ENCODE measurements at places on chromosomes 11 and 22.

DNA sequence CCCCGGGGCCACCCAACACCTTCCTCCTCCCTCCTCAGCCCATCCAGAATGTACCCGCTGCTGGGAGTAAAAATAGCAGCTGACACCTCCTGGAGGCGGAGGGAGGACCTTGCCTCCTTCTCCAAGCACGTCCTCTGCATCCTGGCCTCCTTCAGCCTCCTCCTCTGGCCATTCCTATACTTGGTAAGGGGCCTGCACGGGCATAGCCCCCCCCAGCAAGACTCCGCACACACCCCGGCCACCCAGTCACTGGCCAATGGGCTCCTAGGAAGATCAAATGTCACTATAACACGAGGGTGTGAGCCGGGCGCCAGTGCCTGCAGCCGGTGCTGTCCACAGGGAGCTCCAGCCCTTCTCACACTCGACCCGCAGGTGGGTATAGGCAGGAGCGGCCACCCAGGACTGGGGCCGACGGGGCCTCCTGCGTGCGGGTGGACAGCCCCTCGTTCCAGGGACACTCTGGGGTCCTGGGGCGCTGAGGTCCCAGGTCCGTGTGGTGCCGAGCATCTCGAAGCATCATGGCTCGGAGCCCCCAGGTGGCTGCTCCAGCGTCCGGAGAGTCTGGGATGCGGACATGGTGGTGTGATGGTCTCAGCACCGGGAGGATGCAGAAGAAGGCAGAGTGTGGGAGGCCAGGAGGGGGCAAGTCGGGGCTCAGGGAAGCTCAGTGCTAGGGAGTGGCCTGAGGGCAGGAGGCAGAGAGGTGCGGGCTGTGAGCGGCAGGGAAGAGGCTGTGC lies at the start of gene TNNT3:
Gene TNNT3 (plus strand): TSS at position 313 of the 737 bp plus-strand sequence. CDS start 3,172 bp downstream, outside the sequence.
- no peak for DNase-seq

DNA sequence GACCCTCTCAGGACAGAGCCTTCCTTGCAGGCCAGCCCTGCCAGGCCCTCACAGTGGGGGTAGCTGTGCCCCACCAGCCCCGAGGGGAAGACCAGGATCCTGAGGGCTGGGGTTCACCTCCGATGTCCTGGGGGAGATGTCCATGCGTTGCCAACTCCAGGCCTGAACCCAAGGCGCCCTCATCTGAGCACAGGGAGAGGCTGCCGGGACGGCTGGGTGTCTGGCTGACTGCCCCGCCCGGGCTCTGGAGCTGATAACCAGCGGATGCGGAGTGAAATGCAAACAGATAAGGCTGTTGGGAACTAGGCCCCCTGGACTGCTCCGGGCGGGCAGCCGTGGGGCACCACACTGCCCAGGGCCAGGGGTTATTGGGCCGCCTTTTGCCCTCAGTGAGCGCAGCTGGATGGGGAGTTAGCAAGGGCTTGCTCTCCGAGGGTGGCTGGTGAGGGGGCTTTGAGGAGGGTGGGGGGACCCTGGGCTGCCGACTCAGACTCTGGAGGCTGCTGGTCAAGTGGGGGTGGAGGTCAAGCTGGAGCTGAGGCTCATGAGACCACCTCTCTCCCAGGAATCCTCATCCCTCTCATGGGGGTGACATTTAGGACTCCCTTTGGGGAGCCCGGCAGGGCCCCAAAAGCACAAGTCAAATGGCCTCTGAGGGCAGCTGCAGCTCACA lies 5.6 kb upstream of the MUC6 start:
- DNase-seq = no peak

DNA sequence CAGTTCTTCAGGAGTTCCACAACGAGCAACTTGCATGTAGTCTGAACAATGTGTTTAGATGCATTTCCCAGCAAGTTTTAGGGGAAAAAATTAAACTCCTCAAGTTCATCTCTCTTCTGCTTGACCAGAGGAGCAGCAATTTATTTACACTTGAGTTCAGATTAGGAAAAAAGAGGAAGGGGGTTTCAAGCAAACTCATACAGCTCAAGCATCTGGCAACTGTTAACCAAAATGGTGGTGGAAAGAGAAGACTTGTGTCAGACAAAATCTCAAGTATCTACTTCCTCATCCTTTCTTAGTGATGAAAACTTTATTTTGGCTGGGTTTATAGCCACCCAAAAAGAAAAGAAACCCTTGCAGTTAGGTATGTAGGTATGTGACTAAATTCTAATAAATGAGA lies 29.1 kb upstream of the PICALM start:
- DNase-seq = no peak

DNA sequence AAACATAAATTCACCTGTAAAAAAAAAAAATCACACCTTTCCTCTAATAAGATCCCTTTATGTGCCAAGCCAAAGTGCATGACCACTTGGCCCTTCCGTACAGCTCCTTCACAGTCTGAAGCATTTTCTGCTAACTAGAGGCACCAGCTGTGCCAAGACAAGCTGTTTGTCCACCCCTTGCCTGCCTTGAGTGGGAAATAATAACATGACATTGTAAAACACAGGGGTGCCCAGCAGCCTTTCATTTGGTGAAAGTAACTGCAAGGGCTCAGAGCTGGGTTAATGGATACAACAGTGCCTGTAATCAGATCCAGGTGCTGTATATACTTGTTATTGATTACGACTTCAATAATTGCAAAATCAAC lies 59.2 kb downstream of the DDIAS start:
- DNase-seq = no peak

- peak; percentile 81 for DNase-seq
Observed at GRCh38 chr11:121929581-121929980, 186.4 kb downstream of the BLID start.

DNA sequence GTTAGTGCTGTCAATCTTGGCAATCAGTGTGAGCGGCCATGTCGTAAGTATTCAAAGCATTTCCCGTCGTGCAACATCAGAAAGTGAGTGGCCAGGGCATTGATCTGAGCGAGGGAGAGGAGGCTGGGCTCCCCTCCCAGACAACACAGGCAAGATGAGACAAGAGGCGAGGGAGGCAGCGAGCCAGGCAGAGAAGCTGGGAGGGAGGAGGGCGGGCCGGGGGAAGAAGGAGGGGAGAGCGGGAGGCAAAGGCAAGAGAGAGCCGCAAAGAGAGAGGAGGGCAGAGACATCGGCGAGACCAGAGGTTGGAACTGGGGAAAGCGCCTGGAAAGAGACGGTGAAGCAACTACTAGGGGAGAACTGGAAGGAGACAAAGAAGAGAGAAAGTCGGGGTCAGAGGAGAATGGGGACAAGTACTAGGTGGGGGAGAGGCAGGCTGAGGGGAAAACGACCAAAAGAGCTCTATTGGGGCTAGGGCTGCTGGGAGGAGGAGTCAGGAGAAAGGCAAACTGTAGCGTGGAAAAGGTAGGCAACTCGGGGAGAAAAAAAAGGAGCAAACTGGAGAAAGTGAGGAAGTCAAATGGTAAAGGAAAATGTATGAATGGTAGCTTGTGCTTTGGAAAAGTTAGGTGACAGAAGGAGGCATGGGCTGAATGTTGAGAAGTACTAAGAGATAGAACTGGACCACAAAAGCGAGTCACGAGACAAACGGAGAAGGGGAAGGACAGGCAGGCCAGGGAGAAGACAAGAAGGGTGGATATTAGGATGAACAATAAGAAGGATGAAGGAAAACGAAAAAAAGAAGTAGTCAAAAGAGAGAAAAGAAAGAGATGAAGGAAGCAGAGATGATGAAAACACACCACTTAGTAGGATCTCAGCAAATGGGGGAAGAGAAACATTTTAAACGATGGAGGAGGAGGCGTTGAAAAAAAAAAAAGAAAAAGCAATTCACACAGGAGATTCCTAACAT lies 130.5 kb upstream of the C11orf58 start:
- no peak for DNase-seq

DNA sequence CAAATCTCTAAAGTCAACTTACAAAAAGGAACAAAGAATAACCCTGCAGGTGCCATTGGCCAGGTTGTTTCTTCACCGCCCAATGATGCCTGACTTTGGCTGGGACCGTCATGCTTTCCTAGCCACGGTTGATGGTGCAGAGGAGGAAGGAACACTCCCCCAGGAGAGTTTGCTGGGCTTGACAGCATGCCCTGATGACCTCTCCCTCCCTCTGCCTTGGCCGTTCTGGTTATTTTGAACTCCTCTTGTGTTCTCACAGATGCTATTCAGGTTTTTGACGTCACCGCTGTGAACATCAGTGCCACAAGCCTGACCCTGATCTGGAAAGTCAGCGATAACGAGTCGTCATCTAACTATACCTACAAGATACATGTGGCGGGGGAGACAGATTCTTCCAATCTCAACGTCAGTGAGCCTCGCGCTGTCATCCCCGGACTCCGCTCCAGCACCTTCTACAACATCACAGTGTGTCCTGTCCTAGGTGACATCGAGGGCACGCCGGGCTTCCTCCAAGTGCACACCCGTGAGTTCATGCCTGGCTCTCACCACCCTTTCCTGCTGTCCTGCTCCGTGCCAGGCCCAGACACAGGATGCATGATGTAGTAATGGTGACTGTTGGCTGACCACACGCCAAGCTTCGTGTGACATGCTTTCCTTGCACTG lies 89.0 kb upstream of the OR4B1 start:
- no peak for DNase-seq

- no peak for DNase-seq
Observed at GRCh38 chr11:104999721-105000120, 23.2 kb downstream of the CASP5 start.

GRCh38 chr11:35712533-35712932 lies 50.0 kb downstream of the TRIM44 start:
- no peak for DNase-seq

DNA sequence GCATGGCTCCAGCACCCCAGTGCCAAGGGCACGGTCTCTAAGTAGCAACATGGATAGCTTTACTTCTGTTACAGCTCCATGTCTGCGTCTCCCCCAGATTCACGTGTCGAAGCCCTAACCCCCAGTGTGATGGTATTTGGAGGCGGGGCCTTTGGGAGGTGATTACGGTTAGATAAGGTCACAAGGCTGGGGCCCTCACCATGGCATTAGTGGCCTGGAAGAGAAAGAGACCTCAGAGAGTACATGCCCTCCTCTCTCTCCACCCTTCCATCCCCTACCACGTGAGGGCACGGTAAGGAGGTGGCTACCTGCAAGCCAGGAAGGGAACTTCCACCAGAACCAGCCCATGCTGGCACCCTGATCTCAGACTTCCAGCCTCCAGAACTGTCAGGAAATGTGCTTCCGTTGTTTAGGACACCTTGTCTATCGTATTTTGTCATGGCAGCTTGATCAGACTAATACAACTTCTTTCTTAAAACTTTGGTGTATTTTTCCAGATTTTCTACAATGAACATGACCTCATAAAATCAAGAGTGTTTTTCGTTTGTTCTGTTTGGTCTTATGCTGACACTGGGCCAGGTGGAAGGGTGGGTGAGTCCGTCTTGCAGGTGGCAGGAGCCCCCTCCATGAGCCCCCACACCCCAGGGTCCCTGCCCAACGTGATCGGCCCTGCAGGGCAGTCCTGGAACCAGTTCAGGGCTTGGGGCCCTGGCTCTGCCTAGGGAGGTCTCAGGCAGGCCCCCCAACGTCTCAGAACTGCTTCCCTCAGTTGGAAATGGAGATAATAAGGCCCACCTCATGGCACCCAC lies 10.7 kb downstream of the RTN4R start:
- no peak for DNase-seq

DNA sequence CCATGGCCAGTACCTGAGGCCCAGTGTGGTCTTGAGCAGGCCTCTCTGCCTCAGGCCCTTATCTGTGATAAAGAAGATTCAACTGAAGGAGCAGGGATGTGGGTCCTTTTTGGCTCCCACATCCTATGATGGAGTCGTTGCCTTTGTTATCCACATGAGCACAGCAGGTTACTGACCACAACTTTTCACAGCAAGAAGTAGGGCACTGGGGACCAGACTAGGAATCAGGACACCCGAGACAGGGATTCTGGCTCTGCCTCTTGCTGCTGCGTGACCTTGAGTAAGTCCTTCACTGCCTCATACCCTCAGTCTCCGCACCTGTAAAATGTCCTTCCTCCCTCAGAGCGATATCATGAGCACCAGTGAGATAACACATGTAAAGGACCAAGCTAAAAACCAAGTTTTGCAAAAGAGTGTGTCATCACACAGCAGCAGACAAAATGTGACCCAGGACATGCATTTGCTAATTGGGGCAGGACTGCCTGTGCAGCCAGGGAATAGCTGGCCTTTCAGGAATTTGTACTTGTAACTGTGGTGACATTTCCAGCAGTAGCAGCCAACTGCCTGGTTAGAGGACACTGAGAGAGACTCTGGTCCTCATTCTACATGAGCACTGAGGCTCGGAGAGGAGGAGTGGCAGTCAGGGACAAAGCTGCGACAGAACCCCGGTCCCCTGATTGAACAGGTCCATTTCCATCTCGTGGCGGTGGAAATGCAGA lies 13.2 kb upstream of the SMIM35 start:
- DNase-seq = no peak

- DNase-seq = no peak
Observed at GRCh38 chr11:68216171-68216938, 3.3 kb upstream of the KMT5B start.

GRCh38 chr11:118605116-118605867 lies 2.1 kb upstream of the PHLDB1 start:
- DNase-seq = peak; percentile 74

GRCh38 chr11:119181677-119182412 lies 3.4 kb upstream of the NHERF4 start:
- DNase-seq = no peak

GRCh38 chr11:124301548-124301947 lies 12.2 kb downstream of the OR8D1 start:
- DNase-seq = peak; percentile 14

GRCh38 chr11:24496736-24497725 lies at the start of gene LUZP2:
Gene LUZP2 (plus strand): TSS chr11:24497053.
- no peak for DNase-seq

DNA sequence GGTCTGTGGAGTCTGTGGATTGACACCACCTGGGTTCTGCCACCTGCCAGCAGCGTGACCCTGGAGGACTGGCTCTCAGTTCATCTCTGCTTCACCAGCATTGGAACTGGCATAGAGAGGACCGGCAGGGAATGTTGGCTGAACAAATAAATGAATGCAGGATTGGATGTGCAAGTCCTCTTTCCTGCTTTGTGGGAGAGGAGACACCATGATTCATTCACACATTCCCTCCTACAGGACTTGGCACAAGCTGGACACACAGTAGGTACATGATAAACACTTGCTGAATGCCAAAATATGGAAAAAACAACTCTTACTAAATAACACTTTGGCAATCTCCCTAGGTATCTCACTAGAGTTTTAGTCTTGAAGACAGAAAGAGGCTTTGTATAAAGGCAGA lies 116.6 kb upstream of the NARS2 start:
- DNase-seq = no peak

DNA sequence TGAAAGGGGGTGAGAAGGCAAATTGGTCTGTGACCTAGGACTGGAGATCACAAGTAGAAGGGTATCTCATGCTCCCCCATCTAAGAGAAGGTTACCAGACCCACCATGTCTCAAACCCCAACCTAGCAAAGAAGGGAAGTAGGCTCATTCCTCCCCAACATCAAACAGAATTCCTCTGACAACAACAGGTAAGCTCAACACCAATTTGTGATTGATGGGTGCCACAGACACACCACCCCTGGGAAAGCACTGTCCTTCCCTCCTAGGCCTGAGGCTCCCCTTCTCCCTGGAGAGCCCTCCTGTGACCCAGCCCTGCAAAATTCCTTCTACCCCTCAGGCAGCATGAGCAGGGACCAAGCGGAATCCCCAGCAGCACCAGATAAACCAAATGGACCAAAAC lies 154.3 kb downstream of the BUD13 start:
- DNase-seq = no peak

GRCh38 chr22:48737461-48738203 lies 1090.0 kb downstream of the BRD1 start:
- DNase-seq = no peak

- peak; percentile 61 for DNase-seq
Observed at GRCh38 chr11:112374486-112375140, 114.0 kb upstream of the PLET1 start.

- DNase-seq = peak; percentile 43
Observed at GRCh38 chr11:67584205-67584880, 731 bp downstream of the GSTP1 start.
